ENCODE measurements at places on chromosomes 1 and 21. TPM values are rescaled to one million over a fixed set of nuclear protein-coding genes. Genes with fewer than 3 reads are reported as not detected.

DNA sequence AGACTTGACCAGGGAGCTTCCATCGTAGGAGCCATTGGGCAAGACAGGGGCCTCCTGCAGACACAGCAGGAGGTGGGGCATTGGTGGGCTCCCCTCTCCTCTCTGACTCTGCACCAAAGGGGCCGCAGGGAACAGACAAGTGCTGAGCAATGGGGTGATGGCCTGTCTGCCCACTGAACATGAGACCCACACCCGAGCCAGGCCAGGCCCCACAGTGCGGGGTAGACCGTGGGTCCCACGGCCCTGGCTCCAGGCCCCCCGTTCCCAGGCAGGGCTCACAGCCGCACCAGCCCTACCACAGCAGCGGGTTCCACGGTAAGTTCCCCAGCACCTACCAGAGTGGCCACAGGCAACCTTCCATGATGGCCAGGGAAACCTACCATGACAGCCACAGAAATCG is 45.9 kb downstream of the CHD5 start:
- no peak for DNase-seq

DNA sequence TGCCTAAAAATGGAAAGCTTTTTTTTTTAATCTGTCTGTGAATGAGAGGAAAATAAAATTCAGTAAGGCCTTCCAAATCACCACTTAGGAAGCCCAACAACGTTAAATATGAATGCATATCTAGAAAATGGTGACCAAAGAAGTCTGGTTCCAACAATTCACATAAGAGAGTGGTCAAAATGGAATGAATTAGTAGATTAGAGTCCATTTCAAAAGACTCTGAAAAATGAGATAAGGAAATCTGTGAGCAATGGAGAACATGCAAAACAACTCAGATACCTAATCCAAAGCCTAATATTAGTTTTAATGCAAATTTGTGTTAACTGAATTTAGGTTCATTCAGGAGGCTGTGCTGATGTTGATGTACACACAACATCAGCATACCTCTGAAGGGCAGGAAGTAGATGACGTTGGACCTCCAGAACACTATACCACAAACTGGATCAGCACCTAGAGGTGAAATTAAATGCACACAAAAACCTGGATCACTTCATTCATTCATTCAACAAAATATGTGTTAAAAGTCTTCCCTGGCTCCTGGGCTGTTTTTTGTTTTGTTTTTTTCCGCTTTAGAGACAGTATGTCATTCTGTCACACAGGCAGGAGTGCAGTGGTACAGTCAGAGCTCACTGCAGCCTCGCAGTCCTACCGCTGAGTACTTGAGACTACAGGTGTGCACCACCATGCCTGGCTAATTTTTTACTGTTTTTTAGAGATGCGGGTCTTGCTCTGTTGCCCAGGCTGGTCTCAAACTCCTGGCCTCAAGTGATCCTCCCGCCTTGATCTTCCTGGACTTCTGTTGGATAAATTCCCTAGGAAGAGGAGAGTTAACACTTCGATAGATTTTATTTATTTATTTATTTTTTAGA is 4.9 kb upstream of the BRWD1 start:
- DNase-seq: no peak

CELA3A gene
- total RNA-seq: not detected

CD2 gene
- total RNA-seq: not detected

OR2L8 gene
- not detected for total RNA-seq

CCDC185 gene
- not detected for total RNA-seq

- no peak for DNase-seq
Measured at GRCh38 chr21:41670056-41670805, 96.6 kb downstream of the RIPK4 start.

VWA5B1 gene
- total RNA-seq: not detected

GRCh38 chr1:243848858-243849420 is 1.1 kb downstream of the AKT3 start:
- peak; percentile 25 for DNase-seq

GRCh38 chr1:37420456-37420855 is 53.9 kb upstream of the ZC3H12A start:
- DNase-seq: no peak

GRCh38 chr1:32997381-32997891 is 32.8 kb upstream of the RNF19B start:
- no peak for DNase-seq

DNA sequence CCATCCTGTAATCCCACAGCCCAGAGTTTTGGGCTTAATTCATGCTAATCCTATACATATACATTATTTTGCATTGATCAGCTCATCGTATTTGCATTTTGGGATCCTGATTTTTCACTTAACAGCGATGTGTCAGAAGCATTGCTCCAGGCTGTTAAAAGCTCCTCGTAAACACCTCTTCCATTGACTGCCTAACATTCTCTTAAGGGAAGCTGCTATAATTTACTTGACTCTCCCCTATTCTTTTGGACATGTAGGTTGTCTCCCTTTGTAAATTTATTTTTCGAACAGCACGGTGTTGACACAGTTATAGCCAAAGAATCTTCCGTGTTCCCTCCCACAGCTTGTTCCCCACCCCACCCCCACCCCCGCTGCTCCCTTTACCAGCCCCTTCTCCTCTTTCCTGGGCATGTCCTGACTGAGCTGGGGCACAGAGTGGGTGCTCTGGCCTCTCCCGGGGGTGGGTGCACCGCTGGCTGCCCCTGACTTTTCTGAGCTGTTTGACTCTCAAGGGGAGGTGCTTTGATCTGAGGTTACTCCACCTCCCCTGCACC is 22.8 kb downstream of the LDLRAP1 start:
- DNase-seq: no peak

CSMD2 gene
- not detected for total RNA-seq

DNA sequence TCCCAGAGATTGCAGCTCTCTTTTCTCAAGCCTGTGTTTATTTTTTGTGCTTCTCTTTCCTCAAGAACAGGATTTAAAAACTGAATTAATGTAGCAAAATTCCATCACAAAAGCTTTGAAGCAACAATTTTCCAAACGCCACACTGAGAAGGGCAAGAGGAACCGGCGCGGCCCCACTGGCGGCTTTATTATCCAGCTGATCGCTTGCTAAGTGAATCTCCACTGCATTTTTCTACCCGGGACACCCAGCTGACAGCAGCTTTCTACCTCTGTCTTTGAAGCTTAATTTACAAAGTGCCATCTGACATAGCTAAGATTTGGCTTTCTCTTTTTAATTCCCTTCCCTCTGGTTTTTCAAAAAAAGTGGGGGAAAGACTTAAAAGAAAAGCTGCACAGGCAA is 369.3 kb upstream of the C1orf174 start:
- no peak for DNase-seq

- no peak for DNase-seq
Measured at GRCh38 chr1:187903223-187903622, 1074.5 kb downstream of the PLA2G4A start.

AGBL4 gene
- not detected for total RNA-seq

RCSD1 gene
- total RNA-seq: not detected

PLPPR5 gene
- total RNA-seq: not detected

- DNase-seq: no peak
Measured at GRCh38 chr21:46661211-46661625, 25.7 kb downstream of the PRMT2 start.

DNA sequence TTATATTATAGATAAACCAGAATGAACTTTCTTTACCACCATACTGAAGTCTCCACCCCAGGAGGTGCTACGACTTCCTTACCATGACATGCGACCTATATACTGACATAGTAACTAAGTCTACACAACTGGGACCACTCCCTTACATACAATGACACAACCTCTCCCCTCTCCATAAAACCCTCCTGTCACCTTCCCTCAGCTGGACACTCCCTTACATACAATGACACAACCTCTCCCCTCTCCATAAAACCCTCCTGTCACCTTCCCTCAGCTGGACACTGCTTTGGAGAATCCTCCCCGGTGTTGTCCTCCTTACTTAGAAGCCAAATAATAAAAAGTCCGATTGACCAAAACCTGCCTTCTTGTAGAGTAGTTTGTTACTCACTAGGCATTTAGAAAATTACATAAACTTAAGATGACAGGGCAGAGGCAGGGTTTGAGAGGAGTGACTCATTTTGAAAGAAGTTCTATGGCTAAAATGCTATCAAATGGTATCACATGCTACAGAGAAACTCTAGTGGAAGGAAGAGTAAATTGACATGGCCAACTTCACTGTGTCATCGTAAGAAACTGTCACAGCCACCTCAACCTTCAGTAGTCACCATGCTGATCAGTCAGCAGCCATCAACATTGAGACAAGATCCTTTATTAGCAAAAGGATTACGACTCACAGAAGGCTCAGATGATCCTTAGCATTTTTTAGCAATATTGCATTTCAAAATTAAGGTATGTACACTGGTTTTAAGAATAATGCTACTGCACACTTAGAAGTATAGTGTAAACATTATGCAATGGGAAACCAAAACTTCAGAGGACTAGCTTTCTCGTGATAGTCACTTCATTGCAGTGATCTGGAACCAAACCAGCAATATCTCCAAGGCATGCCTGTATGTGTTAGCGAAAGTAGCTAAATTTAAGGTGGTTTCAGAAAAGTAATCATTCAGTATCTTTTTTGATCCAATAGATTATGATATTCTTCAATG is 56.4 kb downstream of the AHCTF1 start:
- no peak for DNase-seq

DNA sequence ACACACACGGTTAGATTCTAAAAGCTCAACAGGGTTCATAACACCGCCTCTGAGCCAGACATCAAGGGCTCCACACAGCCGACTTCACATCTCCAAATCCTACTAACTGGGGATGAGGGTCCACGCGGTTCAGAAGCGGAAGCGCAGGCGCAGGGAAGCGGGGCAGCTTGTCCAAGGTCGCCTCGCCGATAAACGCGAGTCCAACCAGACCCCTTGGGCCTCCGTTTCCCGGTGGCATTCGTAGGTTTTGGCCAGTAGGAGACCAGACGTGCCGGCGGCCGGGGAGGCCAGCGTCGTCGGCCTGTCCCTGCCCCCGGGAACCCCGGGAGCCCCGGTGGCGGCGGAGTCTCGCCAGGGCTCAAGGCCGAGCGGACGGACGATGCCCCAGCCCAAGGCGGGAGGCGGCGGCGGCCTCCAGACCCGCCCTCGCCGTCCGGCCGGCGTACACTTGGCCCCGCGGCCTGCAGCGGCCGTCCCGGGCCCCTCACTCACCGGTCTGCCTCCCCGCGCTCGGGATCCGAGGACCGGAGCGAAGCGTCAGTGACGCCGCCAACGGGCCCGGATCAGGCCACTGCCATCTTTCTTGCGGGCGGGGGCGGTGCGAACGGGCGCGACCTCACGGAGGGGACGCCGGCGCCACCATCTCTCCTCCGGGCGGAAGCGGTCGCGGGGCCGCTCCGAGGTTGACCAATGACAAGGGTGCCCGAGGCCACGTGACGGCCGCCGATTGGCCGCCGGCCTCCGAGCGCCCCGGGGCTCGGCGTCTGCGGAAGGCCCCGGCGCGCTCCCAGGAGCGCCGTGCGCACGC is at the start of gene SDF4:
Gene SDF4 (minus strand): TSS at position 602 of the 808 bp plus-strand sequence. CDS start 3,229 bp downstream, outside the sequence.
- peak; percentile 88 for DNase-seq

TMEM52 gene
- 2.8 TPM for total RNA-seq

DNA sequence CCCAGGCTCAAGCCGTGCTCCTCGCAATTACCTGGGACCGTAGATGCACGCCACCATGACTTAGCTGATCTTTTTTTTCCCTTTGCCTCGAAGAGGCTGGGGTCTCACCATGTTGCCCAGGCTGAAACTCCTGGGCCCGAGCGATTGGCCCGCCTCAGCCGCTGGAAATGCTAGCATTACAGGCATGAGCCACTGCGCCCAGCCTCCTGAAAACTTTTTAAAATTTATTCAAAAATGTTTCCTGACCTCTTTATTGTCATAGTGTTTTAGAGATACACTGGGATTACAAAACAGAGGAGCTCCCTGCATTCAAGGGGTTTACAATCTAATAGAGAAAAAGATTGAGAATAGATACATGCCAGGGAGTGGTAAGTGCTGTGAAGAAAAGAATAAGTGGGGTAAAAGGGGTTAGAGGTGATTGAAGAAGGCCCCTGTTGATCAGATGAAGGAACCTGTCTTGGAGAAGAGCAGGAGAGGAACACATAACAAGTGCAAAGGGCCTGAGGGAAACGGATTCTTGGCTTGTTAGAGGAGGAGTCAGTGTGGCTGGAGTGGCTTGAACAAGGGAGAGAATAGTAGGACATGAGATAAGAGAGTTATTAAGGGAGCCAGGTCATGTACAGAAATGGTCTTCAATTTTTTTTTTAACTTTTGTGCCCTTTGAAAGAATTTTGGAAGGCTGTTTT is 1.7 kb upstream of the TRIM33 start:
- no peak for DNase-seq

GRCh38 chr1:180953291-180954004 is 40.8 kb downstream of the KIAA1614 start:
- DNase-seq: no peak

GRCh38 chr1:54971317-54971791 is 9.1 kb upstream of the TMEM61 start:
- no peak for DNase-seq

CYYR1 gene
- total RNA-seq: 0.05 TPM

XPR1 gene
- 111 TPM for total RNA-seq

DNA sequence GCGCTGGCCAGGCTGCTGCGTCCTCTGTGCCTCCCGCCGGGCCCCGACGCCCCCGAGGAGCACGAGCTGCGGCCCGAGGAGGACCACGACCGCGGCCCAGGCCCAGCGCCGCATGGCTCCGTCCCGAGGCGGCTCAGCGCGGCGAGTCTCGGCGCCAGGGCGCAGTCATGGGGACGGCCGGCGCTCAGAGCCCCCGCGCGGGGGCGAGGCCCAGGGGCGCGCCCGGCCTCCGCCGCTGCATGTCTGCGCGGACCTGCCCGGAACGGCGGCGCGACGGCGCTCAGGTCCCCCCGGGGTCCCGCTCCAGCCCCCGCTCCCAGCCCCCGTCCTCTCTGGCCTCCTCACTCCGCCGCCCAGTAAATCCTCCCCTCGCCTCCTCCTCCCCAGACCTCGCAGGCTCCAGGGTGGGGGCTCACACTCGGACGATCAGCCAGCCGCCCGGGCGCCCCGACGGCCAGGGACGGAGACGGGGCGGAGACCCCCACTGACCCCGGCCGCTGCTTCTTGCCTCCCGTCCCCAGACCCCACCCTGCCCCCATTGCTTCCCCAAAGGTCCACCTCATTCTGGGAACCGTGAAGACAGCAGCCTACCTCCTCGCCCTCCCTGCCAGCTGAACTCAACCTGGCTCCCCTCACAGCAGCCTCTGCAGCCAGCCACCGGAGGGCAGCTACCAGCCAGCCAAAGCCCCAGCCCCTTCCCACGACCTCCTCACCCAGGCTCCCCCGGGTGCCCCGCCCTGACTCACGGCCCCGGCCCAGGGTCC is at the start of gene C1QTNF12:
Gene C1QTNF12 (minus strand): TSS at position 146 of the 764 bp plus-strand sequence. CDS start 32 bp downstream, at position 114.
- DNase-seq: no peak

- DNase-seq: no peak
Measured at GRCh38 chr21:33198346-33199099, 31.2 kb upstream of the IFNAR2 start.

DNA sequence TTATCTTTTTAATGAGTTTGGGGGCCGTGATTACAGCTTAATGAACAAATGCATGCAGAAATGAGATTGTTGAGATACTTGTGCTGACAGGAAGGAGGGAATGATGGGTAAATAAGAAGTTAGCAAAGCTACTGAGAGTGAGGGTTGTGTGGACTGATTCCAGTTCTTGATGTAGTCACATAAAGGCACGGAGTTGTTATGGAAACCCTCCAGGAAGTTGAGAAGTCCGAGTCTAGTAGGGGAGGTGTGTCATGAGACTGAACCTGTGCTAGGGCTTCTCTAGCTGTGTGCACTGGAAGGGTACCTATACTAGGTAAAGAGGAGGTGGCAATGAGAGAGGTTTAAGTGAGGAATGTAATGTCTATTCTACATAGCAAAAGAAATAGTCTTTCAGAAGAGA is 475.7 kb downstream of the USP25 start:
- no peak for DNase-seq

LDLRAD1 gene
- total RNA-seq: not detected
